ENCODE measurements at places on chromosomes 3 and 15.

DNA sequence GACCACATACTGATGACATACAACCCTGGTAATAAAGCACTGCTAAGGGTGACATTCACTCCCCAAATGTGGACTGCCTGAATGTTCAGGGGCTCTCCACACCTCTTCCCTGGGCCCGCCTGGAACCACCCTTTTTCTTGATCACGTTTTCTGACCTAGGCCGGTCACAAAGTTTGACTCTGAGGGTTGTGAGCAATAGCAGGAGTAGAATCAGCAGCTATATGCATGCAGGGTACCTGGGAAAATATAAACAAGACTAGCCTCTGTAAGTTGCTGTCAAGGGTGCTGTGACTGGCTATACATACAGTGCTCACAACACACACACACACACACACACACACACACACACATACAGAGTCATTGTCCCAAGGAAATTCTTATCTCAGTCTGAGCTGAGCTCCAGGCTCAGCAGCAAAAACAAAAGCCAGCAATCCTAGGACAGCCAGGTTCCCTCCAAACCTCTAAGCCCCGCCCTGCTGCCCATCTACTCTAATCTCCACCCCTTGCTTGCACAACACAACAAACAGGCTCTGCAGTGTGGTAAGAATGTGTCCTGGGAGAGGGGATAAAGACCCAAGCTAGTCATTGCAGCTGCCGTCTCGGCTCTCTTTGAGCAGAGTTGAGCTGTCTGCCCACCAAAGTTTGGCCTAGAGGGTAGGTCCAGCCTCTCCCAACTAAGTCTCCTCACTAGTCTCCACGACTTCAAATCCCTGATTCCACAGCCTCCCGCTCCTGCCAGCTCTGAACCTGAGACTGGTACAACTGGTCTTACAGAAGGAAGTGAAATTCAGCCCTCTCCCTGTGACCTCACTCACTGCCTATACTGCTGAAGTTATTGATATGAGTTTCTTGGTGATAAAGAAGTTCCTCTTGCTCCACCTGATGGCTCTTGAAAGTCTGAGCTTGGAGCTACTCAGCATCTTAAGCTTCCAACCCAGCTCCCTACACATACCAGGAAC lies 2.2 kb downstream of the BMF start:
- no peak overlapping the region for H3K27ac ChIP-seq
- peaks cover 27% of the 10 kb centered on the region for H3K4me1 ChIP-seq
- H3K4me3 ChIP-seq: no peak overlapping the region
- DNase-seq: peak; percentile 70

GRCh38 chr15:78931439-78932257 lies 13.2 kb downstream of the CTSH start:
- H3K27me3 ChIP-seq: no peaks in the 10 kb centered on the region
- no peak for DNase-seq
- H3K27ac ChIP-seq: no peak overlapping the region

GRCh38 chr15:42157981-42158765 lies 1.7 kb upstream of the PLA2G4F start:
- peaks cover 5% of the 10 kb centered on the region for H3K27me3 ChIP-seq
- peak; percentile 80 for DNase-seq
- H3K4me3 ChIP-seq: no peak overlapping the region
- no peak overlapping the region for H3K27ac ChIP-seq
- H3K36me3 ChIP-seq: peaks cover 24% of the 10 kb centered on the region

- no peaks in the 10 kb centered on the region for H3K4me1 ChIP-seq
- no peak for DNase-seq
- H3K4me3 ChIP-seq: no peak overlapping the region
- no peaks in the 10 kb centered on the region for H3K36me3 ChIP-seq
These were observed 48.8 kb downstream of the GTPBP8 start for GRCh38 chr3:113039546-113039945.

DNA sequence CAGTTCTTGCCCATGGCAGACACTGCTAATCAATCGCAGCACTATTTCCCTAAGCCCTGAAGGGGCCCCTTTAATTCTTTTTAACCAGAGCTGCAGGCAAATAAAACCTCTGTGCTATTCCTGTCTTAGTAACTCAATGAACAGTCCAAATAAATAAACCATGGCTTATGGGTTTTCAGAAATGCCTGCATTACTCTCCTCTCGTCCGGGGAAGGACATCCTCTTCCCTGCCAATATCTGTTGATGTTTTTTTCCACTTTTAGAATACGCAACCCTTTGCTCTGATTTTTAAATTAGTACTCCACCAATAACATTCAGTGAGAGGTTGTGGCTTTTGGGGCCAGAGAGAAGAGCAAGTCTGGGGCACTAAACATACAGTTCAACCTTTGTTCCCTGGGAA lies 35.2 kb upstream of the PRICKLE2 start:
- no peaks in the 10 kb centered on the region for H3K27me3 ChIP-seq
- H3K36me3 ChIP-seq: no peaks in the 10 kb centered on the region
- peaks cover 15% of the 10 kb centered on the region for H3K4me1 ChIP-seq
- DNase-seq: peak; percentile 79

DNA sequence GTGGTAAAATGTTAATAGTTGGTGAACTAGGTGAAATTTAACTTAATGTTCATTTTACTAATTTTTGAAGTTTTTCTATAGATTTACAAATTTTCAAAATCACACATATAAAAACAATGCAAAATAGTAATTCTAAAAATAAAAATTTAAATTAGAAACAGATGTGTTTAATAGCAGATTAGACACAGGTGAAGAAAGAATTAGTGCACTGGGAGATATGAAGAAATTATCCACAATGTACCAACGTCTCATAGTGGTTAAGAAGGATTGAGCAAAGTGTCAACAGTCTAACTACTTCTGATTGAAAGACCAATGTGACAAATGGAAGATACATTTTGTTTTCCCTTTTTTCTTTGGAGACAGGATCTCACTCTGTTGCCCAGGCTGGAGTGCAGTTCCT lies 26.5 kb downstream of the SPG11 start:
- no peaks in the 10 kb centered on the region for H3K27me3 ChIP-seq
- no peak for DNase-seq
- no peak overlapping the region for H3K4me3 ChIP-seq
- peaks cover 4% of the 10 kb centered on the region for H3K4me1 ChIP-seq

GRCh38 chr3:10775259-10775658 lies 40.8 kb upstream of the SLC6A11 start:
- H3K4me3 ChIP-seq: no peak overlapping the region
- no peak overlapping the region for H3K27ac ChIP-seq
- no peaks in the 10 kb centered on the region for H3K36me3 ChIP-seq

DNA sequence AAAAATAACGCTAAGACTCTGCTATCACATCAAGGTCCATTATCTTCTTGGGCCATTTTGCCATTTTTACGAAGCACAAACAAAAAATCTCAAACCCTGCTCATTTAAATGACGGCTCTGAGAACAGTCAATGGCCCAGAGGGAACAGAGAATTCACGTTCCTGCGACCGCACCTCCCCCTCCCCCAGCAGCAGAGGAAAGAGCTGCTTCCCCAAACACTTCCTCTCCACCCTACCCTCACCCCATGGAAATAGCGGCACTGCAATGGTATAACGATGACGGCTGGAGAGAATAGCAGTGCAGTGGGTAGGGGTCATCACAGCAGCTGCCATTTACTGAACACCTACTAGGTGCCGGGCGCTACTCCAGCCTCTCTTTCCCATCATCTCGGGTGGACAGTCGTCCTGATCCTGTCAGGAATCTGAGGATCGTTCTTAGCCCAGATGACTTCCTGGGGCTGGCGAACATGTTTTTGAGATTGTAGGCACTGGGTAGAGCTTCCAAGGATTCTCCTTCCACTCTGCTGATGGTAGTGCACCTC lies 113.3 kb downstream of the IQSEC1 start:
- DNase-seq: no peak
- H3K36me3 ChIP-seq: peaks cover 2% of the 10 kb centered on the region
- H3K27me3 ChIP-seq: no peaks in the 10 kb centered on the region
- no peak overlapping the region for H3K4me3 ChIP-seq

GRCh38 chr15:77243135-77243534 lies 172.2 kb upstream of the TSPAN3 start:
- H3K4me3 ChIP-seq: no peak overlapping the region
- no peaks in the 10 kb centered on the region for H3K4me1 ChIP-seq
- no peaks in the 10 kb centered on the region for H3K27me3 ChIP-seq

- H3K4me3 ChIP-seq: no peak overlapping the region
- H3K27me3 ChIP-seq: no peaks in the 10 kb centered on the region
- no peaks in the 10 kb centered on the region for H3K36me3 ChIP-seq
These were observed 19.9 kb upstream of the ABHD2 start for GRCh38 chr15:89068325-89068784.

- H3K4me3 ChIP-seq: no peak overlapping the region
- peak; percentile 72 for DNase-seq
- no peaks in the 10 kb centered on the region for H3K36me3 ChIP-seq
- no peak overlapping the region for H3K27ac ChIP-seq
These were observed 33.5 kb downstream of the BCL2L10 start for GRCh38 chr15:52078876-52079700.

GRCh38 chr3:76582632-76583378 lies 457.1 kb upstream of the ROBO2 start:
- no peaks in the 10 kb centered on the region for H3K36me3 ChIP-seq
- no peak overlapping the region for H3K4me3 ChIP-seq
- no peaks in the 10 kb centered on the region for H3K4me1 ChIP-seq
- H3K27me3 ChIP-seq: no peaks in the 10 kb centered on the region

DNA sequence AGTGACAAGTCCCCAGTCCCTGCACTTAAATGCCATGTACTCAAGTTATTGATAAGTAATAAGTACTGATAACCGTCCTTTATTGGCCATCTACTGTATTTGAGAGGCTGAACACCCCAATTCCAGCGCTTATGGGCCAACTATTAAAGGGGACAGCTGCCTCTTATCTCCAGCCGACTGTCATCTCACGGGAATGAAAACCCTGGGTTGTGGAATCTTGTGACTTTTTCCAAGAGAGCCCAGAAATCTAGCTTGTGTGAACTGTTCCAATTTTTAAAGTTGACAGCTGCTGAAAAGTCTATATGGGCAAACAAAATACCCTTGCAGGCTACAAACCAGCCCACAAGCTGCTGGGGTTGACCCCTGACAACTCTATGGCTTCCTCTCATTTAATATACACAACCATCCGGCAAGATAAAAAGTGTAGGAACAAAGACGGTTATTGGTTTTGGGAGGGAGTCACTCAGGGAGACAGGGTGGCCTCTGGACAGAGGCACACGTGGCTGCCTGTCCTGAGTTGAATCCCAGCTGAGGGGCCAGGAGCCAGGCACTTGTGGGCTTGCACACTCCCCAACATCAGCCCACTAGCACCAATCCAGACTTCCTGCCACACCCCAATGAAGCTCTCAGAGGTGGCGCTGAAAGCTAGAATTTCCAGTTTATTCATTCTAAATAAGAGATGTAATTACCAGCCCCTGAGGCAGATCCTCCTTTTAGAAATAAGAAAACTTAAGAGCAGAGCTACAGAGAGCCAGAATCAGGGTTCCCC lies 16.2 kb downstream of the SPSB4 start:
- H3K27me3 ChIP-seq: no peaks in the 10 kb centered on the region
- DNase-seq: no peak
- H3K36me3 ChIP-seq: no peaks in the 10 kb centered on the region
- no peak overlapping the region for H3K4me3 ChIP-seq

DNA sequence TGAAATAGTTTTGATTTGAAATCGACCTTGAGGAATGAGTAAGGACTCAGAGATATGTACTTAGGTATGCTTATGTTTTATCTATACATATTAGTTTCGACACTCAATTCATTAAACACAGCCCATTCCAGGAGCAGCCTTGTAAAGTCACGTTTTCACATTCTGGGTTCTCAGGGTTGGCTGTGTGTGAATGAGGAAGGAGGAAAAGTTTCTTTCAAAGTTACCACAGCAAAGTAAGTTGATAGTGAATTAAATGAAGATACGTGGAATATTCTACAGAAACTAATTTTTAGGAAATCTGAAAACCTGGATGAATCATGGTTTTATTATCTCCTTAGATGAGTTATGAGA lies 133.5 kb downstream of the C3orf38 start:
- H3K36me3 ChIP-seq: no peaks in the 10 kb centered on the region
- H3K27me3 ChIP-seq: no peaks in the 10 kb centered on the region
- H3K4me1 ChIP-seq: no peaks in the 10 kb centered on the region
- no peak overlapping the region for H3K4me3 ChIP-seq

- H3K4me3 ChIP-seq: no peak overlapping the region
- H3K36me3 ChIP-seq: no peaks in the 10 kb centered on the region
- H3K27ac ChIP-seq: no peak overlapping the region
- peak; percentile 45 for DNase-seq
These were observed 354.2 kb upstream of the IL12A start for GRCh38 chr3:159634483-159634882.

GRCh38 chr3:64684715-64685261 lies 3.0 kb downstream of the ADAMTS9 start:
- H3K36me3 ChIP-seq: no peaks in the 10 kb centered on the region
- peak overlapping the region; percentile 81 for H3K27ac ChIP-seq
- DNase-seq: peak; percentile 81
- no peaks in the 10 kb centered on the region for H3K4me1 ChIP-seq

- DNase-seq: peak; percentile 93
- no peak overlapping the region for H3K4me3 ChIP-seq
- no peaks in the 10 kb centered on the region for H3K27me3 ChIP-seq
- H3K4me1 ChIP-seq: peaks cover 7% of the 10 kb centered on the region
- no peak overlapping the region for H3K27ac ChIP-seq
These were observed 10.5 kb upstream of the ANO10 start for GRCh38 chr3:43632269-43632733.

DNA sequence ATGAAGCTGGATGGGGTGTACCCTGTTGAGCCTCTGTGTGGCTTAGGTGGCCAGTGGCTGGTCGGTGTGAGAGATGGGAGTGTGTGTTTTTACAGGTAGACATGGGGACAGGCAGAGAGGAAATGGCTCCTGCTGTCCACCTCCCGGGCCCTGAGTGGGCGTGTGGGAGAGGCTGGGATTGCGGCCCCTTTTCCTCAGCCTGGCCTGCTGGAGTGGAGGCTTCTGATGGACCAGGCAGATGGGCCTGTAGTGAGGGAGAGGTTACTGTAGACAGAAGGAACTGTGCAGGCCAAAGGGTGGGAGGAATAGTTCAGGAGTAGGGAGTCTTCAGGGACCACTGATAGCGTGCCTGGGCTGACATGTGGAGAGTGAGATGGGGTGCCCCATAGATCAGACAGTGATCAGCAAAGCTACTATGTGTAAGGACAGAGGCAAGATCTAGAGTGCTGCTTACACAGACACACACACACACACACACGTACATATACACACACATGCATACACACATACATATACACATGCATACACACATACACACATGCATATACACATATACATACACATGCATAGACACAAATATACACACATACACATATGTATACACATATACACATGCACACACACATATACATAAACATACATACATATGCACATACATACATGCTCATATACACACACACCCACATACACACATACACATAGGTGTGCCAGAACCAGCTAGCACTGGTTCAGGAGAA lies 26.4 kb downstream of the ACAA1 start:
- no peak overlapping the region for H3K27ac ChIP-seq
- H3K4me3 ChIP-seq: no peak overlapping the region
- DNase-seq: no peak
- no peaks in the 10 kb centered on the region for H3K4me1 ChIP-seq

GRCh38 chr3:103393395-103394186 lies 958.8 kb downstream of the ZPLD1 start:
- H3K27ac ChIP-seq: no peak overlapping the region
- H3K27me3 ChIP-seq: no peaks in the 10 kb centered on the region
- no peak overlapping the region for H3K4me3 ChIP-seq
- no peaks in the 10 kb centered on the region for H3K36me3 ChIP-seq
- DNase-seq: peak; percentile 21
